ENCODE measurements at places on chromosomes 12 and 14. TPM values are rescaled to one million over a fixed set of nuclear protein-coding genes. Genes with fewer than 3 reads are reported as not detected.

DNA sequence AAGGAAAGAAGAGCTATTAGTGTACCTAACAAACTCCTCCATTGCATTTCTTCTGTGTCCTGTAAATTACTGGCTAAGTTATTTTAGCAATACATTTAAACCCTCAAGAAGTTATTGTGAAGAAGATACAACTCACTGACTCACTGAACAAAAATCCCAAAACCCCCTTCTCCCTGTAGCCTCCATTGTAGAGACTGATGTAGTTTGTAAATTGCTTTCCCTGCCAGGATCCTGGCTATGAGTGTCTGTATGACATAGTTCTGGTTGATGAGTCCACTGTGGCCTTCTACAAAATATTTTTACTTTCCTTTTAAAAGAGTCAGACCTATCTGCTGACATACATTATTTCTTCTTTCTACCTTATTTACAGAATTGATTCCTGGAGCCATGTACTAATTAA lies 155.6 kb downstream of the SLC6A15 start:
- no peak for DNase-seq

- peak; percentile 83 for DNase-seq
Observed at GRCh38 chr14:52553671-52554575, 1.3 kb downstream of the GPR137C start.

DNA sequence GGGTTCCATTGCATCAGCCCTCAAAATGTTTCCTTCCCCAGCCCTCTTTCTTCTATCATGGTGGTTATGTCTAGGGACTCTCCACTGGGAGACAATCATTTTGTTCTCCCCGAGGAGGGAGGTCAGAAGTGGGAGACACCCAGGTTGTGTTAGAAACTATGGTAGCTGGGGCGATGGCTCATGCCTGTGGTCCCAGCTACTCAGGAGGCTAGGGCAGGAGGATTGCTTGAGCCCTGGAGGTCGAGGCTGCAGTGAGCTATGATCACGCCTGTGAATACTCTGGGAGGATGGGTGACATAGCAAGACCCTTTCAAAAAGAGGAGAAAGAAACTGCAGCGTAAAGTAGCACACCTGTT lies 13.0 kb upstream of the LRRC23 start:
- no peak for DNase-seq

GRCh38 chr12:6343518-6343917 lies 1.6 kb upstream of the TNFRSF1A start:
- DNase-seq = no peak

DNA sequence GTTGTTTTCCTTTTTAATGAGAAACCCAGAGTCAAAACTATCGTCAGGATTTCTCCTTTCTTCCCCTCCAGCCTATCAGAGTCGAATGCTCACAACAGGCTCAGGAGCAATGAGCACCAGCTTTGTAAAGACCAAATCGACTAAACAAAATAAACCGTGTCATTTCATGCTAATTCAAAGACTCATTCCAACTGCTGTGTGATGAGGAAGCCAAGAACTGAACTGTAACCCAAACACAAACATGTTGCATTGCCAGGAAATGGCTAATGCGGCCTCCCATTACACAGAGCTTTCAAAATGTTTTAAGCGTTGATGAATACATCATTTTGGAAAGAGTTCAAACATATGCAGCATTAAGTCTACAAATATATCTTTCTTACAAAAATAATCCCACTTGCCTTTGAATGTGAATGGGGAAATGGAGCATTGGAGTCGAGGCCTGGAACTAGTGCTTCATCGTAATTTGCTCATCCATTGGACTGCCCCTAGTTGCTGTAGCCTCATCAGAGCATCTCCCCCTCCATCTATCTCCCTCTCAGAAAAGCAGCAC lies 349.5 kb downstream of the GXYLT1 start:
- peak; percentile 45 for DNase-seq

- DNase-seq = no peak
Observed at GRCh38 chr14:61132336-61132735, 148.8 kb downstream of the TMEM30B start.

DNA sequence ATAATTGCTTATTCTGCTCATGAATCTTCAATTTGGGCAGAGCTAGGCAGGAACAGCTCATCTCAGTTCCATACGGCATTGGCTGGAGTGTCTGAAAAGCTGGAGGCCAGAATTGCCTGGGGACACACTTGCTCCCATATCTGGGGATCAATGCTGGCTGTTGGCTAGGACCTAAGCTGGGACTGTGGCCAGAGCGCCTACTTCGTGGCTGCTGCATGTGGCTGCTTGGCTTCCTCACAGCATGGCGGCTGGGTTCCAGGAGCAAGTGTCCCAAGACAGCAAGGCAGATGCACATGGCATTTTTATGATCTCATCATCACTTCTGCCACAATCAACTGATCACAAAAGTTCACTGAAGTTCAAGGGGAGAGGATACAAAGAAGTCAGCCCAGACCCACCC lies 200.2 kb downstream of the TTC8 start:
- DNase-seq = no peak

GRCh38 chr12:6758506-6759095 lies 5.7 kb upstream of the MLF2 start:
- no peak for DNase-seq

GRCh38 chr12:68665016-68665569 lies 21.7 kb upstream of the NUP107 start:
- no peak for DNase-seq

The MYF5 gene
- total RNA-seq = 5.4 TPM

The C12orf50 gene
- total RNA-seq = 0.26 TPM

The VASH1 gene
- 17.3 TPM for total RNA-seq

The SIX4 gene
- 9.9 TPM for total RNA-seq

The TAS2R19 gene
- total RNA-seq = 24.5 TPM

The DDN gene
- total RNA-seq = 0.74 TPM

The EPYC gene
- total RNA-seq = 1.2 TPM
